PC-3 (cell line): ENCODE measurements at places on chromosomes 11 and 22.
A peak's percentile ranks its signal among the peaks of the same experiment; 100 is the strongest.

DNA sequence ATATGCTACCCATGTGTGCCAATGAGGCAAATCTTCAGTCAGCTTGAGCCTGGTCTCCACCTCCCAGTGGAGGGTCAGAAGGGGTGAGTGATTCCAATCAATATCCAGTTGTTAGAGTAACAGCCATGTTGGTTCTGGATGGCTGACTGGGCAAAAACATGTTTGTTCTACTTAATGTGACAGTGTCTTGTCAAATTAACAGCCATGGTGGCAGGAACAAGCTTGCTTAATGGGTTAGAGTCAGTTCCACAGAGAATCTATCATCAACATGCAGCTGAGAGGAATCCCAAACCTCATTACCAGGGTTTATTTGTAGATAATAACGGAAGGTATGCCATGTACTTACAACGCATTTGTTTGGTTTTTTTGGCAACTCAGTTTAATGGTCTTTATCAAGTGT lies 133.2 kb downstream of the SLC17A6 start:
- no peak for DNase-seq

DNA sequence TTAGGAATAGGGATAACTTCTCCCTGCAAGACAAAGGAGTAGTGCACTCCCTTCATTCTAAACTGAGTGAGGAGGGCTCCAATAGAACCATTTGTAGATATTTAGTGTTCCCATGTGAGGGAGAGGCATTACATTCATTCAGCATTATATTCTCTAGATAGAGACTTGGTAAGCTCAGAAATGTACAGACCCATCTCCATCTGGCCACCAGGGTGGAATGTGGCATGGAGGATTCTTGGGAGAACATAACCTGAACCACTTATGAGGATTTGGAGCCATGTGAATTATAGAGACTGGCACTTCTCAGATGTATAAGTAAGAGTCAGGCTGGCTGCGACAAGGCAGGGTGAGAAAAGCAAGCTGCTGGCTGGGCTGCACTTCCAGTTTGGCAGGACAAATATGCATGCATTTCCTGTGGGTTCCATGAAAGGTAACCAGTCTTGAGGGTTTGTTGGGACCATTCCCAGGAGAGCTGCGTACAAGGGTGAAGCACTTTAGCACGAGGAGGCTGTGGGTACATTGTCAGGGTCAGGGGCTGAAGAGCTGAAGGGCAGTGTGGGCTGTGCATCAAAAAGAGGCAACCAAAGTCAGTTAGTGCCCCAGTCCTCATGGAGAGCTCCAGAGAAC lies 9.2 kb downstream of the RRP8 start:
- DNase-seq = no peak

- DNase-seq = peak; percentile 7
Measured at GRCh38 chr22:33539902-33540751, 380.1 kb downstream of the LARGE1 start.

GRCh38 chr22:45317551-45318167 lies 7.9 kb downstream of the FAM118A start:
- peak; percentile 9 for DNase-seq

DNA sequence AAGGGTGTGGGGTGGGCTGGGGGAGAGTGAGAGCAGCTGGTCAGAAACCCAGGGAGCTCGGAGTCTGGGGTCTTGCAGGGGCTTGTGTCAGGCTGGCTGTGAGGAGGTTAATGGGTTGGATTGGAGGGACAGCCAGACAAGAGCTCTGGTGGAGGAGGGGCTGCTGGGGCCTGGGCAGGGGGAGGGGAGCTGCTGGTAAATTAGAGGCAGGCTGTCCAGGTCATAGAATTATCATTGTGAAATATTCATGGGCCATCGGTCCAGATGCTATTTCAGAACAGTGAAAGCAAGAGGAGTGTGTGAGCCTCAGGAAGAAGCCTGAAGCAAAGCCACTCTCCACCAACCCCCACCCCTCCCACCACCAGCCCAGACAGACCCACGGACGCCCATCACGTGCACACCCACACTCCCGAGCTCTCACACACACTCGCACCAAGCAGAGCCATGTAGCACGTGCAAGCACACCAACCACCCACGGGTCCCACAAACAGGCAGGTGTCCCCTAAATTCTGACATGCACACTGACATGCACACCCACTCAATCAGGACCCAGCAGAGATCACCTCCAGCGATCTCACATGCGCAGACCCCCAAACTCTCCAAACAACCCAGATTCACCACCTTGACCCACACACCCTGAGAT lies 18.8 kb downstream of the RTN4RL2 start:
- DNase-seq = no peak

DNA sequence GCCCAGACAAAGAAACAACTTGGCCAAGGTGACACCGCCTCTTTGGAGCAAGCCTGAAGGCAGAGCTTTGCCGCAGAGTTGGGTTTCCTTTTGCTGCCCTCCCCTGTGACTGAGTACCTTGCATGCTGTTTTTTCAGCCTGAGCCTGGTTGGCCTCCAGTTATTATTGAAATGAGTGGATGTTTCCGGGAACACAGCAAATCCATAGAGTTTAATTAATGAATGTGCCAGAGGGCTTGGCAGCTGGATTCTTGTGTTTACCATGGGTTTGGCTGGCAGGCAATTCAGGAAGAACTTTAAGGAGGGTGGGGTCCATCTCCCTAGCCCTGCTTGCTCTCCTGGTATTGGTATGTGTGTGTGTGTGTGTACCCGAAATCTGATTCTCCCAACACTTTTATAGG lies 65.6 kb upstream of the CRYBB3 start:
- DNase-seq = peak; percentile 61

DNA sequence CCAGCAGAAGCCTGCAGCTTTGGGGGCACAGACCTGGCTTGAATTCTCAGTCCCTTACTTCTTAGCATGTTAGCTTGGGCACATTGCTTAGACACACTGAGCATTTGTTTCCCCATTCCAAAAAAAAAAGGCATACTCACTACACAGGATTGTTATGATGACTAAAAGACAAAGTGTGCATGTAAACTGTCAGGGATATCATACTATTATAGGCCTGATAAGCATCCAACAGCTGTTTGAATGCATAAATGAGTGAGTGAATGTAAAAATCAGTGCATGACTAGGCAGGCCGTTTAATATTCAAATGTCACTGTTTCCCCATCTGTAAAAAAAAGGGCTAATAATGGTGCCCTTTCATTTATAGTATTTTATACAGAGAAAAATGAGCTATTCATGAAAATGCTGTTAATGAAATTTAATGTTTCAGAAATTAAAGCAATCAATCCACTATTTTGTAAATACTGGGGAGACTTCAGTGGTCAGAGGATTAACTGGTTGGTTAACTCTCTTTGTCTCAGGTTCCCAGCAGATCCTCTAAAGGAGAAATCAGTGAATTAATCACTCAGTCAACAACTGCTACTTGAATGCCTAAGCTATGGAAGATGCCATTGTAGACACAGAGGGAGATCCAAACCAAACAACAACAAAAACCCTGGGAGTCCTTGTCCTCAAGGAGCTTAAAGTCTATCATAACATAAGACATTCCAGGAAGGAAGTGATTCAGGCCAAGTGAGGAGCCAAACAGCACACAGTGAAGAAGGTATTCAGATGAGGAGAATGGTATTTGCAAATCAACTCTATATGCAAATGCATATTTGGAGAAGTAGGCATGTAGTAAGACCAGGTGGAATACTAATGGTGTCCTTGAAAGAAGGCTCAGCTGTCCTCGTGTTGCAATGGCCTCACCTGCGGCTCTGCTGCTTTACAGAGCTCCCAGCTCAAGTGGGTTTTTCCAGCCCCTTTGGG lies 26.8 kb downstream of the BARX2 start:
- peak; percentile 32 for DNase-seq

- no peak for DNase-seq
Measured at GRCh38 chr11:107808521-107808920, 50.1 kb downstream of the SLC35F2 start.

GRCh38 chr11:104798789-104799188 lies 99.5 kb downstream of the CASP12 start:
- no peak for DNase-seq

DNA sequence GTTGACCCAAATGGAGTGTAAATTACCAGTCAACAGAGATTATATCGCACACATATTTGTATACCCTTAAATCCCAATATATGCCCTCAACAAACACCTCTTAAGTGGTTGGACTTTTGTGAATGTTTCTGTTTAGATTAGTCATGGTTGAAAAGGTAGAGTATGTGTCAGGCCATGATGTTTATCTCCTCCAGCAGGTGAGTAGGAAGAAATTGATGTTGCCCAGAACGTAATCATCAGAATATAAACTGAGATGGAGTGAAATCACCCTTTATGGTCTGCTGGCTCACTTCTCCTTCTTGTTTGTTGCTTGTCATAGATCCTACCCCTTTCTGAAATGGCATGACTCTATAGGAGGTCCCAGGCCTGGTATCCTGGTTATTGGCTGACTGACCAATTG lies 431.8 kb downstream of the ETS1 start:
- peak; percentile 47 for DNase-seq

GRCh38 chr11:119691020-119691666 lies 37.9 kb downstream of the NECTIN1 start:
- no peak for DNase-seq

DNA sequence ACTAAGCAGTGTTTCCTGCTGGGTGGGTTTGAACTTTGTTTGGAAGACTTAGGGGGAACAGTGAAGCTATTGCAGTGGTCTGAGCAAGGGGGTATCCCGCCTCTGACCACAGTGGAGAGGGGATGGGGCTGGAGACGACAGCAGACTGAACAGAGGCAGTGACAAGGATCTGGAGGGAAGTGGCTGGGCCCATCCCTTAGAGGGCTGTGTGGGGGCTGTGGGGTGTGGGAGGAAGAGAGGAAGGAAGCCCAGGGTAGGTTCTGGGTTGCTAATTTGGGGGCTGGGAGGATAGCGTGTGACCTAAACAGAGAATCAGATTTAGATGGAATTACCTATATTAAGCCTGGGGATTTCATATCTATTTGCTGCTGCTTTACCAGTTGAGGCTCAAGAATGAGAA lies 70.7 kb downstream of the BMAL1 start:
- no peak for DNase-seq

GRCh38 chr22:36540867-36541642 lies 12.1 kb upstream of the EIF3D start:
- peak; percentile 77 for DNase-seq

DNA sequence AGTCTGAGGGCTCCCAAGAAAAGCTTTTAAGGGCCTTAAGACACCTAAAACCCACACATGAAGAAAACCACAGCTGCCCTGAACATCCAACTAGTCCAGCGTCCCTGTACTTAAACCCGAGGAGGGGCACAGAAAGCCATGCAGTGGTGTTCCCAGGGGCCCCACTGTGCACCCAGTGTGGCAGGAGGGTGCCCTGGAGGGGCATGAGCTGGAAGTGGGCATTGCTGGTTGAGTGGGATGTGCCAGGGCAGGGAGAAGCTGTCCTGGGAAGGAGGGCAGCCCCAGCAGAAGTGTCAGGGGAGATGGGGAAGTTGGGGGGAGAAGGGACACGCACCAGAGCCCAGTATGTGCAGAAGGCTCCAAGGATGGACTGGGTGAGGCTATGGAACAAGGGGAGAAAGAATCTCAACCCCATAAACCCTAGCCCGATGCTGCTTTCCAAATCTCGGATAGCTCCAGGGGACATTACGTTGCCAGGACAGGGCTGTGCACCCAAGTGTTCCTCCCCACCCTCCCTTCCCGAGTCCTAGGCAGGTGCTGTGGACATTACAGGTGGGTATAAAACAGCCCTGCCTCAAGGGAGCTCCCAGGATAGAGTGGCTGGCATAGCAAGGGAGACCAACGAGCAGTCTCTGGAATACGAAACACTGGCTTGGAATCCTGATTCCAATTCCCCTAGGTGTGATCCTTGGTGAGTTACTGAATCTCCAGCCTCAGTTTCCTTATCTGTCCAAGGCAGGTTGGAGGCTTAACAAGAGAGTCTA lies 44.2 kb downstream of the SHANK2 start:
- no peak for DNase-seq

- DNase-seq = no peak
Measured at GRCh38 chr11:107744736-107745135, 32.9 kb upstream of the SLN start.

DNA sequence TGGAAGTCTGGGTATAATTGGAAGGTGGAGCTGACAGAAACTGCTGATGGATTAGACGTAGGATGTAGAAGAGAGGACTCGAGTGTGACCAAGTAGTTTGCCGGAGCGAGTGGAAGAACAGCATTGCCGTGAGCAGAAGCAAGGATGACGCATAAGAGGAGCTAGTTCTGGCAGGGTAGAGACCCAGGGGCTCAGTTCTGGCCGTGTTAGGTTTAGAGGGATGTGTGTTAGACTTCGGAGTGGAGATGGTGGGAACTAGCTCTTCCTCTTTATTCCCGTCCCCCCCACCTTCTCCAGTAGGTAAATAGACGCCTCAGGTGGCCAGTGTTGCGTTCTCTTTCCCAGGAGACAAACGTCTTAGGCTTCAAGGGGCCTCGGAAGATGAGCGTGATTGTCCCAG lies 19.1 kb downstream of the TUB start:
- no peak for DNase-seq

- no peak for DNase-seq
Measured at GRCh38 chr22:45418770-45419138, 5.3 kb downstream of the RIBC2 start.

DNA sequence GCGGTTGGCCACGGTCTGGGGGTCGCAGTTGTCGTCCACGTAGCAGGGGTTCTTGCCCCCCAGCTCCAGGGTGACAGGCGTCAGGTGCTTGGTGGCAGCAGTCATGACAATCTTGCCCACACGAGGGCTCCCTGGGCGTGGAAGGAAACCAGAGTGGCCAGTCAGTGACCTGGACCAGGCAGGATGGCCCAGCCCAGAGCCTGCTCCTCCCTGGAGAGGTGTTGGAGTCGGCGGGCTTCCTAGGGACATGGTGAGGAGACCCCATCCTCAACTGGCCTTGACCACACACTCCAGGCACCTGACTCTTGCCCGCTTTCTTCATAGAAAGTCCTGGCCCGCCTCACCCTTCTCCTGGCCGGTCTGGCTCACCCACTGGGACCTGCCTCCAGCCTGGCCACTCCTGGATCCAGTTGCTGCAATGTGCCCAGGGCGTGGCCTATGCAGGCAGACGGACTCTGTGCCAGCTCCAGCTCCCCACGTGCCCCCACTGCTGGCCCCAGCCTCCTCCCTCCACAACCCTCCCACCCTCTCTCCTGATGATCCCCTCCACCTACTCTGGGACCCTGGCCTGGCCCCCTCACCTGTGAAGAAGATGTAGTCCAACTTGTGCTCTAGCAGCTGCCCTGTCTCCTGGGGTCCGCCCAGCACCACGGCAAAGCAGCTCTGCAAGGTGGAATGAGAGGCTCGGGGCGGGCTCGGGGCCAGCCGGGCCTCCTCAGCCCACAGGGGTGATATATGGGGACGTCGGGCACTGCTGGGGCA lies 8.7 kb downstream of the ALDH3B2 start:
- DNase-seq = peak; percentile 72

GRCh38 chr11:94169516-94169915 lies 40.9 kb downstream of the PANX1 start:
- DNase-seq = no peak

GRCh38 chr11:132115454-132115853 lies 745.0 kb downstream of the NTM start:
- DNase-seq = peak; percentile 44

DNA sequence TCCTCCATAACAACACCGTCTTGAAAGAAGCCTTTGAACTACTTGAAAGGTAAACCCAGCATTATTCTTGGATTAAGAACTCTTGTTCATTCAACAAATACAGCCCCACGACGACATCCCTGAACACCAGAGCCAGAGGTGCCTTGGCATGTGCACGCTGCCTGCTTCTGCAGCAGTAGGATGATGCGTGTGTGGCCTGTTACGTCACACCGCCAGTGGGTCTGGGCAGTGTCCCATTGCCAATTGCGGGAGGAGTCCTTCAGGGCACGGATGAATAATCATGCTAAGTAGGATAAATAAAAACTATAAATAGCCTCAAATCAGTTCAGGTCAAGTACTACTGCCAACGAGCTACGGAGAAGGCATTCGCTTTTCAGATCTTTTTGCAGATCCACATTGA lies 380.5 kb downstream of the SHANK2 start:
- DNase-seq = no peak
